HL-60 (cell line): ENCODE measurements at places on chromosomes 12 and 14.

DNA sequence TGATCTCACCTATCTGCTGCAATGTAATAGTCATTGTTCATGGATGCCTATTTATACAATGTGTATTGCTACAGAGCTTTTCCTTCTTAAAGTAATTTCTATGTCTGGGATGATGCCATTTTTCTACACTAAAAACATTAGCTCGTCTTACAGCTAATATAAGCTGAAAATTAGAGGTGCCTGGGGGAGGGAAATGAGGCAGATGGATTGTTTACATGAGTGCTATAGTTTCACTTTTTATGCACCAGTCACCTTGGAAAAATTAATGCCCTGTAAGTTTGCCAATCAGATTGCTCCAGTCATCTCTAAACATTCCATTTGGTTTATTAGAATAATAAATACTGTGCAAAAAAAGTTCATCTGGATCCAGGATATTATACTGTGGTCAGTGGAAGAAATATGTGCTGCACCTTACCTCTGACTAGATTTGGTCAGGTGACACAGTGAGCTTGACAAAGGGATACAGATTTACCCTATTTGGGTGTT is 436.2 kb downstream of the RAD51B start:
- DNase-seq: no peak

- peak; percentile 85 for DNase-seq
Measured at GRCh38 chr14:95313707-95314106, 6.0 kb downstream of the CLMN start.

DNA sequence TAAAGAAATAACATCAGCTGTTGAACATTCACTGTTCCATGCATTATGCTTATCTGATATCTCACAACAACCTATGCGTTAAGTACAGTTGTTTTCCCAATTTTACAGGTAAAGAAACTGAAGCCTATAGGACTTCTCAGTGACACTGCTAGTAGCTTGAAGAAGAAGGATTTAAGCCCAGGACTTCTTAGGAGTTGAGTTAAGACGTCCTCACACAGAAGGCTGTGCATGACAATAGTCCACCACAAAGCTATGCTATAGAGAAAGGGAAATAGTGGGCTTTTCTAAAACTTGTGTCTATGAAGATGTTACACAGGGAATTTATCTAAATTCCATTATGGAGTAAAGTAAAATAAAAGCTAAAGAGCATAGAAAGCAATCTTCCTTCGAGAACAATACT is 120.5 kb upstream of the RASSF8 start:
- no peak for DNase-seq

DNA sequence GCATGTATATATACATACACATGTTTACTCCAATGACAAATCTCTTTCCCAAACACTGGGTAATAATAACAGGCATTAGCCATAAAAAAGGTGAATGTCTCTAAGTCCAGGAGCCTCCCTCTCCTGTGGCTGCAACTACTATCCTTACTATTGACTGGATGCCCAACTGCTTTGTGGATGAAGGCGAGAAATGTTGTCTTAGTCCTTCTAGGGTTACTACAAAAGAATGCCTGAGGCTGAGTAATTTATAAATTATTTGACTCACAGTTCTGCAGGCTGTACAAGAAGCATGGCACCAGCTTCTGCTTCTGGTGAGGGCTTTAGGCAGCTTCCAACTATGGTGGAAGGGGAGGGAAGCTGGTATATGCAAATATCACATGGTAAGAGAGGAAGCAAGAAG is 366.0 kb upstream of the DDHD1 start:
- no peak for DNase-seq

DNA sequence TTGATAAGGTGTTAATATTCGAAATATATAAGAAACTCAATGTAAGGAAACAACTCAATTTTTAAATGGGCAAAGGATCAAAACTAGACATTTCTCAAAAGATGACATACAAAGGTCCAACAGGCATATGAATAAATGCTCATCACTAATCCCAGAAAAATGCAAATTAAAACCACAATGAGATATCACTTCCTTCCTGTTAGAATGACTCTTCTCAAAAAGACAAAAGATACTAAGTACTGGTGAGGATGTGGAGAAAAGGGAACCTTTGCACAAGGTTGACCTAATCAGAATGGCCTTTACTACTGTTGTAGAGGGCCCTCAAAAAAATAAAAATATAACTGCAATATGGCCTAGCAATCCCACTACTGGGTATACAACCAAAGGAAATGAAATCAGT is 383.4 kb downstream of the KCNH5 start:
- no peak for DNase-seq

GRCh38 chr12:125128439-125129178 is 63.4 kb downstream of the AACS start:
- DNase-seq: no peak

GRCh38 chr14:66413901-66414300 is 72.3 kb upstream of the CCDC196 start:
- no peak for DNase-seq

GRCh38 chr14:104431929-104432541 is 147.5 kb upstream of the C14orf180 start:
- DNase-seq: no peak

DNA sequence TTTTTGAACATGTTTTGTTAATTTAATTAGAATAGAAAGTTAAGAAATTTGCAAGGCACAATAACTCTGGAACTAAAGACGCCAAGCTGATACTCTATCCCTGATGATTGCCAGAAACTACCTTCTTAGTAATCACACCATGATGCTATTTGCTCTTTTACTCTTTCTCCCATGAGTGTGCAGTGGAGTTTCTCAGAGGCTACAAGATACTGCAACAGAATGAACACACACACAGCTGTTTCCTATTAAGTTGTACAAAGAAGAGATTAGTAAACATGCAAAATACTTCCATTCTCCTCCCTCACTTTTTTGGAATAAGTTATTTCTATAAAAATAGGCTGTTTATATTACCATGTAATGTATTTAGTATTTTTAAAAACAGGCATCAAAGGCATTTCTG is 1367.5 kb downstream of the AACS start:
- no peak for DNase-seq

DNA sequence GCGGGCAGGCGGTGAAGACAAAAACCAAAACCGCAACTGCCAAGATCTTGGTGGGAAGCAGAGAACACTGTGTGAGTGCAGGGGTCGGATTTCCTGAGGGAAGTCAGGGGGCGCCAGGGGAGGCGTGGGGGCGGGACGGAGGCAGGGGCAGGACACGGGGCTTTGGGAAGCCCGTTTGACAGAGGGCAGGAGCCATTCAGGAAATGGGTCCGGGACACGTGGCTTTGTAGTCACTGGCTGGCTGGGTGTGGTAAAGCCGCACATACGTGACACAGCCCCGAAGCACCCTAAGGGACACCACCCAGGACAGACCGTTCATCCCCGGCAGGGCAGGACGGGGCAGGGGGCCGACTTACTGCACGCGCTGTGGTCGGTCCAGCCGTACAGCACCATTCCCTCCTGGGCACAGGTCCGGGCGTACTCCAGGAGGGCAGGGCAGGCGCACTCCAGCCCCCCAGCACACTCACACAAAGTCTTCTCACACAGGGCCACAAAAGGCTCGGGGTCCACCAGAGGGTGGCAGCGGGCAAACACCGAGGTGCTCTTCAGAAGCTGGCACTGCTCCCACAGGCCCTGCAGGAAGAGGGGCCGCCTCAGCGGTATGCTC is 49.4 kb downstream of the VWF start:
- no peak for DNase-seq

GRCh38 chr12:124233846-124234640 is 60.9 kb upstream of the RFLNA start:
- DNase-seq: peak; percentile 69

DNA sequence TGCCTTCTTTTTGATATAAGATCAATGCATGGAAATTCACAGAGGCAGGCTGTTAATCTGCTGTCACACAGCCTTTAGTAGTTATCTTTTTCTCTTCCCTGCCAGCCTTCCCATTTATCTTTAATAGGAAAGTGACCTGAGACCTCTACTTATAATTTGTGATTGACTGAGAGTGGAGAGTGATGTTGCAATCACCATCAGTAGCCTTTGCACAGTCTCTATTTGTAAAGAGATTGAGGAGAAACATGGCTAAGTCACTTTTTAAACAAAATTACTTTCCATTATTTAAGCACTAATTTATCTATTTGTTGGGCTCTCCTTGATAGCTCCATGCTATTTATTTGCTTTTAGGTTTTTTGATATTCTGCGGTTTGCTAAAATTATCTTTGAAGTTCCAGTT is 19.9 kb downstream of the LMNTD1 start:
- DNase-seq: no peak

- no peak for DNase-seq
Measured at GRCh38 chr14:33957299-33957698, 6.4 kb upstream of the EGLN3 start.

- DNase-seq: no peak
Measured at GRCh38 chr12:94873734-94874517, 129.6 kb downstream of the NDUFA12 start.

- no peak for DNase-seq
Measured at GRCh38 chr14:55850825-55851241, 267.4 kb upstream of the PELI2 start.

DNA sequence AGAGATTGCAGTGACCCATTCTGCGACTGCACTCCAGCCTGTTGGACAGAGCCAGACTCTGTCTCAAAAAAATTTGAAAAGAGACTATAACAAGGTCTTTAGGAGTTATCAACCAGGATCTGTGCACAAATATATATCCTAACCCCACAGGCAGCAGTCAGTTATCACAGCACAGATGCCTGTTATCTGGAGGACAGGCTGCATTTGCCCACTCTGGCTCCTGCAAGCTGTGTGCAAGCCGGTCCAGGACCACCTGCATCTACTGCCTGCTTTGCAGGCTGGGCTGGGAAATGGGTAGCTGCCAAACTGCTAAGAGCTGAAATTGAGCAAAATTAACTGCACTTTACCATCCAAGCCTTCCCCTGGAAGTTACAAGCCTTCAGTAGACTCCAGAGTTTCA is 21.4 kb upstream of the RCOR1 start:
- no peak for DNase-seq

DNA sequence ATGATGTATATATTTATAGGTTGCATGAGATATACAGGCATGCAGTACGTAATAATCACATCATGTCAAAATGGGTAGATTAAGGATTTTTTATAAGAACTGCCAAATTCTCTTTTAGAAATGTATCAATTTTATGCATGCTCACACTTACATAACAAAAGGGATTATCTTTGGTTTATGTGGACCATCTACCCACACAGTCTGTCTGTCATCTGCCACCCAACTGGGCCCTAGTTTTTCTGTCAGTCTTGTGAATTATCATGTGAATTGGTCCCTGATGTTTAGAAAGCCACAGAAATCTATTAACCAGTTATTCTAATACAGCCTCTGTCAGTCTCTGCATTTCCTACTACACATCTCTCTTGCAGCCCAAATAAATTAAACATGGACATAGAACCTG is 133.4 kb downstream of the ACSS3 start:
- DNase-seq: no peak

DNA sequence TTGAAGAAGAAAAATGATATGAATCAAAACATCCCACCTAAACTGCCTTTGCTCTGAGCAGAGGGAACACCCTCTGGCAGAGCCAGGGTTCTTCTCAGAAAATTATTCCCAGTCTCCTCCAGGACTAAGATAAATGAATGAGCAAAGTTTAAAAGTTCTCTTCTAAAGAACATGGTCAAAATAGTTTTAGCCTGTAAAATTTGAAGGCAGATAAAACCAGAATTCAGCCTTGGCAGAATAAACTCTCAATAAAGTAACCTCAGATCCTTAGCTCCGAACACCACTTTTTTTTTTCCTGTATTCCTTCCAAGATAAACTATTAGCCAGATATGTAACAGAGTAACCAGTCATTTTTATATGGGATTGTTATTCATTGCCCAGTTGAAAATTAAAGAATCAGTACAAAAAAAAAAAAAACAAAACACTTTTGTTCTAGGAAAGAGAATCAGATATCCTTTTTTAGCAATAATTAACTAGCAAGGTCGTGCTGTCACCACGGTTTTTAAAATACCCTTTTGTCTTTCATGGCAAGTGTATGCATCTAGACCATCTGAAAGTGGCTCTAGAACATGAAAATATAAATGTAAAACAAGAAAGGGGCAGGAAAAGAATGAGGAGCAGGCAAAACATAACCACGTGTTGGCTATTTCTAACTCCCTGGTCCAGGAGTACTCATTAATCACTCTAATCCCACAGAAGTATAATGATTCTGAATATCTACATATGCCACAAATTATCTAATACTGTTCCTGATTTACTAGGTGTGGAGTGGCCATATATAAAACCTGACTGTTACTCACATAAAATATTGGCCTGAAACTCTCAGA is 60.8 kb downstream of the CAPZA3 start:
- DNase-seq: no peak

DNA sequence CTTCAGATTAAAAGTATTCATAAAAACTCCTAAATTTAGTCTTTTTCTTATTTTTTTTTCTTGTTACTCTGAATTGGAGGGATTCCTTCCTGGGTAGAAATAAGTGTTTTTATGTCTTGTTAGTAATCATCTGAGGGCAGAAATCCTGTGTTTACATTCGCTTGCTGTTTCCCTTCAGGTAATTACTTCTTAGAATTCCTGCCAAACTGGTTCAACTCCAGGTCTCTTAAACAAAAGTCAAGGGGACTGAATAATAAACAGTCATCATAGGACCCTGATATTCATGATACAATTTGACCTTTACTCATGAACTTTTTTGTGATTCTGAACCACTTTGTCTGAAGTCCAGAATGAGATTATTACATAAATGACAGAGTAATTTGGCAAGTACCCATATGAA is 843.9 kb downstream of the FLRT2 start:
- DNase-seq: no peak

DNA sequence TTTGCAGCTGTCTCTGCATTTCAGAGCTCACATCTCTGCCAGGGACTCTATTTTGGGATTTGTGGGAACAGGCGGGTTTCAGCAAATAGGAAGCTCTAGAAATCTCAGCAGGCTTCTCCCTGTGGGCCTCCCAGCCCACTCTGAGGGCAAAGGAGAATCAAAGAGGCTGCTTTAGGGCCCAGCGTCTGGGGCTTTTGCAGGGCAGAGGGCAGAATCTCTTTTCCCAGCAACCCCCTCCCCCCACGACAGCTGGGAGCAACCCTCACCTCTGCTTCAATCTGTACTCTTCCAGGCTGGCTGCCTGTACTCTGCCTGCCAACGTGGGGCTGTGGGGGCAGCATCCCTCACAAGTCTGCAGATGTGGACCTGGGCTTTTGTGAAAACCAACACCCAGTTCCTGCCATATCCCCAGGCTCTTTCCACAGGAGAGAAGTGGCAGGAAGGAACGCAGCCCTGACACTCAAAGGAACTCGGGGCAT is 529.6 kb upstream of the TBX3 start:
- DNase-seq: no peak

DNA sequence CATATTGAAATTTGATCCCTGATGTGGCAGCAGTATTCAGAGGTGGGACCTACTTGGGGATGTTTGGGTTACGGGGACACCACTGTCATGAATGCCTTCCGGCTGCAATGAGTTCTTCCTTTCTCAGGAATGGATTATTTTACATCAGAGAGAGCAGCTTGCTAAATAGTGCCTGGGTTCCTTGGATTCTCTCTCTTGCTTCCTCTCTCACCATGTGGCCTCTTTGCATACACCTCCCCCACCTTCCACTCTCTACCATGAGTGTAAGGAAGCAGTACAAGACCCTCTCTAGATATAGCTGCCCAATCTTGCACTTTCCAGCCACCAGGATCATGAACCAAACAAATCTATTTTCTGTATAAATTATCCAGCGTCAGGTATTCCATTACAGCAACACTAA is 15.4 kb upstream of the SCAF11 start:
- DNase-seq: peak; percentile 10

GRCh38 chr12:119505001-119505400 is 88.6 kb upstream of the TMEM233 start:
- DNase-seq: no peak
